ENCODE measurements at places on chromosomes 1 and 21.
A peak's percentile ranks its signal among the peaks of the same experiment; 100 is the strongest.

GRCh38 chr1:115310581-115311473 is 27.2 kb downstream of the NGF start:
- no peak for DNase-seq

DNA sequence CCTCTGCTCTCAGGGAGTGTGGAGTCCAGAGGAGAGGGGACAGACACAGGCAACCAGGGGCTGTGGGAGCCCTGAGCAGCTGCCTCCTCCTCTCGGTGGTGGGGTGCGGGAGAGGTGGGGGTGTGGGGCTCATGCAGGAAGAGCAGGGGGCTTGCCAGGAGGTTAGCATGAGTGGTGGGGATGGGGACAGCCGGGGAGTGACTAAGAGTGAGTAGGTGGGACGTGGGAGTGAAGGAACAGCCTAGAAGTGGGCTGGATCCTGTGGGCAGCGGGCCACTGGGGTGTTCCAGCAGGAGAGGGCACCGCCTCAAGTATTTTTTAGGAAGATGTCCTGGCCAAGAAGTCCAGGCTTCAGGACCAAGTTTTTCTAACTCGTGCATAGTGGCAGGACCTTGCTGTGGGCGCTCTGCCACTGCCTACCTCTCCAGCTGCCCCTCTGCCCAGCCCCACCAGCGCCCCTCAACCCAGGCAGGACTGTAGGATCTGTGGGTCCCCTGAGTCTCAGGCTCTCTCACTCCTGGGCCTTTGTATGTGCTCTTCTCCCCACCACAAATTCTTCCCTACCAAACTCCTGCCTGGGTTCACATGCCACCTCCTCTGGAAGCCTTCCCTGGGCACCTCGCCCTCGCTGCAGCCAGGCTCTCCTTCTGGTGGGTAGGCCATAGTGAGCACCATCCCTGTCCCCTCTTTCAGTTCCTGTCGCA is 18.8 kb upstream of the LHX4 start:
- no peak for DNase-seq

GRCh38 chr1:81654657-81655056 is 146.1 kb upstream of the ADGRL2 start:
- no peak for DNase-seq

GRCh38 chr1:206544562-206545257 is 37.4 kb downstream of the RASSF5 start:
- DNase-seq = no peak

GRCh38 chr21:42414066-42414465 is 10.4 kb downstream of the UBASH3A start:
- DNase-seq = no peak

- DNase-seq = peak; percentile 24
Observed at GRCh38 chr1:228393268-228393701, 13.3 kb downstream of the TRIM11 start.

DNA sequence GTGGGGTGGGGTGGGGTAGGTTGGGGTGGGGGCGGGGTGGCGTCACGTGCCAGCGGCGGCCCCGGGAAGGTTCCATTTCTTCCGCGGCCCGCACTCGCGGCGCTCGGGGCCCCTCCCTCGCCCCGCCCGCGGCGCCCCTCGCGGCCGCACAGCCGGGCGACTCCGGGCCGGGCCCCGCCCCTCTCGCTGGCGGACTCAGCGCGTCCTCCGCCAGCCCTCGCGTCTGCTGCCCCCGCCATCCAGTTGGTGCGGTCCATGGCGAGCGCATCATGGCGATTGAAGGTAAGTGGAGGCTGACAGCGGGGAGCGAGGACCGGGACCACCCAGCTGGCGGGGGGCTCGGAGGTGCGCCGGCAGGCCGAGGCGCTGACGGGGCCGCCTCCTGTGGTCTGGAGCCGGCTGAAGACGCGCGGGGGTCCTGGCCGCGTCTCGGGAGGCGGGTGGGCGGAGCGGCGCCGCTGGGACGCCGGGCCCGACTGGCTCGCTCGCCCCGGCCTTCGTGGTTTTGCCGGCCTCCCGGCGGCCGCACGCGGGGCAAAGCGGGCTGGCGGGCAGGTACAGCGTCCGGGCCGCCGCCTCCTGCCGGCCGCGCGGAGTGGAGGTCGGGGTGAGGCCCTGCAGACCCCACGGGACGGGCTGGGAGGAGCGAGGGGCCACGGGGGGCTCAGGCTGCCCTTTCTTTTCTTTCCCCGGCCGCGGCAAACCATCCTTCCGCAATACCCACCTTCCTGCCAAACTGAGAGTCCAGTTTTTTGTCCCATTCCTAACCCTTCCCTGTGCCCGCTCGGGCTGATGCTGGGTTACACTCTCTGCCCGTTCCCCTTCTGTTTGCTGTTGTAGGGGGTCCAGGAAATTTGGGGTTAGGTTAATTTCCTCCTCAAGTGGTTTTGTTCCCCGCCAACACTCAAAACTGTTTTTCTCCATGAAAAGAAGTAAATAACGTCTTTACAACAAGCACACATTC is at the start of gene SYT14:
Gene SYT14, plus strand, starts transcription at position 222 of the 964 bp plus-strand sequence. Its CDS starts 48 bp downstream, at position 270.
- DNase-seq = no peak

DNA sequence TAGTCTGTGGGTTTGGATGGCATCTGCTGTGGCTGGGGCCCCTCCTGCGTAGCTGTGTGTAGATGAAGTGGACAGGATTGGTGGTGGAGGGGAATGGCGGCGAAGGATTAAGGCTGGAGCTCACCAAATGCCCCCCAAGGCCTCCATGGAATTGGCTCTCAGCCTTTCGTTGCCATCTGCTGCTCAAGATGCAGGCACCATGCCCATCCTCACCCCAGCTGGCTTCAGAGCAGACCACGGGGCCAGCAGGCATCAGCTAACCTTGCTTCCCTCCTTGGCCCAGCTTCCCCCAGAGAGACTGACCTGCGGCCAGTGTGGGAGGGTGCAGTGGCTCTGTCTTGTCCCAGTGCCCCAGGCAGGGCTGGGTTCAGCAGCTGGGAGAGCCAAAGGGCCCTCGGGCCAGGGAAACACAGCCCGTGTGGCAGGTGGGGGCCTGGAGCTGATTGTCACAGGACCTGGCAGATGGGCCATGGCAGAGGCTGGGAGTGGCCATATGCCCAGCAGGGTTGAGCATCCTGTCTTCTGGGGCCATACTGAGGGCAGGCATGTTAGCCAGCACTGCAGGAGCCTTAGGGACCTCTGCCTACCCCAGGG is 66.8 kb upstream of the ACTL8 start:
- no peak for DNase-seq

- no peak for DNase-seq
Observed at GRCh38 chr1:243528459-243529121, 272.7 kb downstream of the SDCCAG8 start.

DNA sequence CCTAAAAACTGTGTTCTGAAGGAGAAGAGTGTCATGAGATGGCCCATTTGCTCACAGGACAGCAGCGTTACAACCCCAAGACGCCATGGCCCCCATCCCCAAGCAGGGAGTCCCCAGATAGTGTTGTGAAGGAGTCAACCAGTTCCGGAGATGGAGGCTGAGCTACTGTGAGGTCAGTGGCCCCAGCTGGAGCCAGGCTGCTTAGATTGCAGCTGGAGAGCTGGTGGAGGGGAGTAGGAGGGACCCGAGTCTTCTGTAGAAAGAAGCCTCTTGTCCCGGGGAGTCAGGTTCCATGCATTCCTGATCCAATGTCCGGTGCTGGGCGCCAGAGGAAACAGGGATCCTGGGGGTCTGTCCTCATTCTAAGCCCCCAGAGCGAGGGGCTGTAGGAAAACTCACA is 93.5 kb upstream of the SIM2 start:
- no peak for DNase-seq

DNA sequence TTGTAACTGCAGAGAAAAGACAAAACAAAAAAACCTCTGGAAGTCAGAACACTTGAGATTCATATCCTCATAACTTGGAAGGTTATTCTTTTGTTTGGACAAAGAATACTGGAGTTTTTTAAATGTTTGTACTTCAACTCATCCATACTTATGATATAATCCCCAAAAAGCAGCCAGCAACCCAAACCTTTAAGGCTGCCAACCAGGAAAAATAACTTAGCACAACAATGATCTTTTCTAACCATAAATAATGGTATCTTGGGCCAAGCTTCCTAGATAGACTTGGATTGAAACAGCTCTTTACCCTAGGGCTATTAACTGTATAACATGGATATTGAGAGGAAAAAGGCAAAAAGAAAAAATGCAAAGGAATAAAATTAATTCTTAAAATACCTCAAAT is 335.1 kb downstream of the LTN1 start:
- DNase-seq = no peak

GRCh38 chr1:156933136-156933535 is 12.7 kb downstream of the LRRC71 start:
- DNase-seq = no peak

DNA sequence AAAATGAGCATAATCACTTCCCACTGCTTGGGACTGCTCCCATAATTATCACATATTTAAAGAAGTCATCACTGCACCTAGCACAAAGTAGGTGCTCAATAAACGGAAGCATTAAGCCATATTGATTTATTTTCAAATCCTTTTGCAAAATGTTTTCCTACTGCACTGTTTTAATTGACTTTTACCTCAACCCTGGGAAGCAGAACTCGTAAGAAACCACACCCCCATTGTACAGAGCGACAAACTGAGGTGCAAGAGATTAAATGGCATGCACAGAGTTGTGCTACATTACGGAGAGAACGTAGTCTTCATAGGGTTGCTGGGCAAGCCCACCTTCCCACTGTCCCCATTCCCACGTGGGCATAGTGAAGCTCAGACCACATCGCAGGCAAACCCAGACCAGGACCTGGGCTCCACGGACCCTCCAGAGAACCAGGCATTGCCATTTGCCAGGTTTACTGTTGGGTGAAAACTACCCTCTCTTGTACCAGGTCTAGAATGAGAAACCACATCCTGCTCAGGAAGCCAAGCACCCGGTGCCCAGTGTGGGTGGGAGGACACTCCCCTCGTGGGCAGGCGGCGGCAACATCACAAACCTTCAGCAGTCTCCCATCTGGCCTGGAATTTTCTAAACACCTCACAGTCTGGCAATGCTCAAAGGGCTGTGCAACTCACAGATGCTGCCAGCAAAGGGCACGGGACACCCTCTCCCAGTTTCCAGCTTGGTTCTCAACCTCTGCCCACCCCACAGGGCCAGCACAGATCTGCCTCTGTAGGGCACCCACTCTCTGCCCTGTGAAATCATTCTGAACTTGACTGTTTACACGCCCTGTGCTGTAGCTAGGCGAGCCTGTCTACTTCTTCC is 8.2 kb downstream of the IFFO2 start:
- DNase-seq = no peak

DNA sequence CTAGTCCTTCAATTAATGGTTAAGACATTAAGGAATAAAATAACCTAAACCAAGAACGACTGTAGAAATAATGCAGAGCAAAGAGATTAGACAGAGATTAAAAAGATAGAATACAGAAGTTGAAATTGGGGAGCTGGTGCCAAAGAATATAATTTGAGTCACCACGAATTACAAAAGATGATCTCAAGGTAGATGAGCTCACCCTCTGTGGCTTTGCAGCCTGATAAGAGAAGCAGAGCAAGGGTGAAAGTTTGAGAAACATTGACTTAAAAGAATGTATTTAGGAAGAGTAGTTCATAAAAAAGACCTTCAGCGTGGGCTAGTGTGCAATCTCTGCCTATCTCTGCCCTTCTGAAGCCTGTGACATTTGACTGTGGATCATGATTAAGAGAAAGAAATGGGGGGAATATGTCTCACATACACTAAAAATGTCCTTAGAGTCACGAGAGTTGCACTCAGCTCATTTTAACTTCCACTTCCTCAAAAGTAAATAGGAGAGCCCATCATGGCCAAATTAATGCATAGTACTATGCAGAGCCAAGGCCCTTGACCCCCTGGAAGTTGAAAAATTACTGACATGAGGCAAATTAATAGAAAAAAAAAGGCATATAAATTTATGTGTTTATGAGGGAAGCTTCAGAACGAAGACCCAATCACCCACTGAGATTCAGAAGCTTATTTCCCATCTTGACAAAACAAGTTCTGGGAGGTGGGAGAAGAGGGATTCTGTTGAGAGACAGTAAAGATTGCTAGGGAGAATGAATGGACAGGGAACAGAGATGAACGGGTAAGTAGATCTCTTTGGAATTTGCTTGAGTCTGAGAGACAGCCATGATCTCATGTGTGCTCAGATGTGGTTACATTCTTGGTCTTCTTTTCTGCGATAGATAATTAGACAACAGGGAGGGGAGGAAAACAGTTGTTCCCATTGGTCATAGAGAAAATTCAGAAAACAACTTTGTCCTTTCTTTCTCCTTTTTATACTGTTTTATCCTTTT is 395.4 kb upstream of the LRRC7 start:
- no peak for DNase-seq

- DNase-seq = no peak
Observed at GRCh38 chr1:102234753-102235359, 238.1 kb upstream of the OLFM3 start.

All from AG09309 (cell line).